ENCODE measurements at places on chromosomes 2 and 18. TPM values are rescaled to one million over a fixed set of nuclear protein-coding genes. Genes with fewer than 3 reads are reported as not detected.

Gene STK36
- 23.3 TPM for polyA plus RNA-seq

Gene PDCD1
- 0.76 TPM for polyA plus RNA-seq

GRCh38 chr2:240437861-240438809, 2.7 kb downstream of the GPC1 start:
- no peak overlapping the region for H3K4me3 ChIP-seq
- no peaks in the 10 kb centered on the region for H3K36me3 ChIP-seq
- peaks cover 19% of the 10 kb centered on the region for H3K27me3 ChIP-seq
- peak; percentile 89 for DNase-seq
- no peak overlapping the region for H3K27ac ChIP-seq
- H3K4me1 ChIP-seq = peaks cover 41% of the 10 kb centered on the region

DNA sequence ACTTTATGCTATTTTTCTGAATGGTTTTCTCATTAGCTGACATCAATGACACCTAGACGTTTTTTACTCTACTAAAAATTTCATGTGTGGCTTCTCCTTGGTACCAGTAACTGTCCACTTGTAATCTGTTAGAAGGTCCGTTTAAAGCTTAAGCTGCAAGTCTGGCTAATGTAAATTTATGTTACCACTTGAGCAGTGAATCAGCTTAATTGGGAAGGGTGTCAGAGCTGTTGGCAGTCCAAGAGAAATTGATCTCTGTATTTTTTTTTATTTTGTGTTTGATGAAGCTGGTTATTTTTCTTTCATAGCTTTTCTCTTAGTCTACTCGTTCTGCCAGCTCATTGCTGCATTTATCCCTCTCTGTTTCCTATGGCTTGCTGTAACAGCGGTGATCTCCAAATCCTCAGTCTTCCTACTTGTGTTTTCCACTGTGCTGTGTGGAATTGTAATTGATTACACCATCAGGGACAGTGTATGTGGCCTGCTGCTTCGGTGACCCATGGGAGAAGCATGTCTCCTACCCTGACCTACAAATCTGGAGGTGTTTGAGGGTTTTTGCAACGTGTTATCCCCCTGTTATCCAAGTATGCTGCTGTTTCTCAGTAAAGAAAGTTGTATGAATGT, 724.2 kb upstream of the REG3G start:
- no peak overlapping the region for H3K27ac ChIP-seq
- H3K36me3 ChIP-seq = no peaks in the 10 kb centered on the region
- no peak for DNase-seq
- H3K4me1 ChIP-seq = no peaks in the 10 kb centered on the region
- no peak overlapping the region for H3K4me3 ChIP-seq
- H3K27me3 ChIP-seq = no peaks in the 10 kb centered on the region

Gene RAB3GAP1
- 15.9 TPM for polyA plus RNA-seq

GRCh38 chr2:46297546-46298271, 502 bp downstream of the EPAS1 start:
- H3K27me3 ChIP-seq = peaks cover 27% of the 10 kb centered on the region
- H3K27ac ChIP-seq = peak overlapping the region; percentile 94
- no peaks in the 10 kb centered on the region for H3K36me3 ChIP-seq

Gene C2orf15
- polyA plus RNA-seq = 3.4 TPM

Gene NLRC4
- 0.30 TPM for polyA plus RNA-seq

Gene GPAT2
- 3.8 TPM for polyA plus RNA-seq

DNA sequence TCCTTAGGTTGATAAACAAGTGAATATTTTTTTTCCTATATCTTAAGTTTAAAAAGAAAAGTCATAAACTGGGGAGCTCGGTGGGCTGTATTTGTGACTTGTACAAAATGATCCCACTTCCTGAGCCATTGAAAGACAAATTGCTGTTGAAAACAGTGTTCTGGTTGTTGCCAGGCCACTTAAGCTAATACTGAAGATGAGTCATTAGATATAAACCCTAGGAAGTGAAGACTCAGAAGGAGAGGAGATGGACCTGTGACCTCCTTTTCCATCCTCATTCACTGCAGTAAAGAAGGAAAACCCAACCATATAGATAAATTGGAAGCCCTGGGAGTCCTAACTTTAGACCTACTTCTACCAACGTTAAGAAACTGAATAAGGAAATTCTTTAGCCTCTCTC, 46.2 kb upstream of the SERPINE2 start:
- no peaks in the 10 kb centered on the region for H3K4me1 ChIP-seq
- H3K4me3 ChIP-seq = no peak overlapping the region
- no peaks in the 10 kb centered on the region for H3K27me3 ChIP-seq
- H3K36me3 ChIP-seq = no peaks in the 10 kb centered on the region
- H3K27ac ChIP-seq = no peak overlapping the region

- no peaks in the 10 kb centered on the region for H3K36me3 ChIP-seq
- H3K27me3 ChIP-seq = no peaks in the 10 kb centered on the region
- H3K27ac ChIP-seq = no peak overlapping the region
- no peaks in the 10 kb centered on the region for H3K4me1 ChIP-seq
- no peak overlapping the region for H3K4me3 ChIP-seq
Observed at GRCh38 chr2:55986700-55987440, 63.3 kb upstream of the EFEMP1 start.

GRCh38 chr2:226943862-226944620, 108.2 kb downstream of the RHBDD1 start:
- H3K4me1 ChIP-seq = no peaks in the 10 kb centered on the region
- no peaks in the 10 kb centered on the region for H3K27me3 ChIP-seq
- H3K4me3 ChIP-seq = no peak overlapping the region
- DNase-seq = no peak
- no peak overlapping the region for H3K27ac ChIP-seq

- no peaks in the 10 kb centered on the region for H3K4me1 ChIP-seq
- no peaks in the 10 kb centered on the region for H3K36me3 ChIP-seq
- H3K27ac ChIP-seq = no peak overlapping the region
- no peak for DNase-seq
- no peak overlapping the region for H3K4me3 ChIP-seq
Observed at GRCh38 chr2:145010635-145011034, 490.7 kb upstream of the ZEB2 start.

Gene C2orf78
- polyA plus RNA-seq = not detected

DNA sequence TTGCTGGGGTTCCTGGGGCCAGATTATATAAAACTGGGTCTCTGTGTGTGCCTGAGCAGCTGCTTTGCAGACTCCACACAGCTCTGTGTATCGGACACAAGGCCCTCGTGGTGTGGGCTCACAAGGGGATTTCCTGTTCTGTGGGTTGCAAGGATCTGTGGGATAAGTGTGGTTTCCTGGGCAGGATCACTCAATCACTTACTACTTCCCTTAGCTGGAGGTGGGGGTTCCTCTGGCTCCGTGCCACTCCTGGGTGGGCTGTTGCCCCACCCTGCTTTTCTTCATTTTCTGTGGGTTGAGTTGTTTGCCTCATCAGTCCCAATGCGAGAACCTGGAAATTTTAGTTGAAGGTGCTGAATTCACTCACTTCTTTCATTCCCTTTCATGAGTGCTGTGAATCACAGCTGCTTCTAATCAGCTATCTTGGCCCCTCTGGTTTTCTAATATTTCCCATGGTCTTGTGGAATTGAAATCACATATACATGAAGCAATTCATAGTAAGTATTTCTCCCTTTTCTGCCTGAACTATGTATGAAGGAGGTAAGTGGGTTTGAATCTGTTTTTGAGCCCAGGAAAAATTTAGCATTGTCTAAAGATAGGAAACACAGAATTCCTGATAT, 196.3 kb downstream of the DCDC2C start:
- no peaks in the 10 kb centered on the region for H3K4me1 ChIP-seq
- no peaks in the 10 kb centered on the region for H3K36me3 ChIP-seq
- DNase-seq = peak; percentile 18
- H3K4me3 ChIP-seq = no peak overlapping the region

Gene ZRANB3
- polyA plus RNA-seq = 1.7 TPM

GRCh38 chr2:232885264-232885961, 15.3 kb downstream of the SNORC start:
- no peaks in the 10 kb centered on the region for H3K27me3 ChIP-seq
- H3K4me3 ChIP-seq = no peak overlapping the region
- no peaks in the 10 kb centered on the region for H3K36me3 ChIP-seq
- DNase-seq = peak; percentile 63
- H3K4me1 ChIP-seq = no peaks in the 10 kb centered on the region

GRCh38 chr2:33069894-33070651, 123.3 kb downstream of the LTBP1 start:
- H3K36me3 ChIP-seq = no peaks in the 10 kb centered on the region
- H3K4me1 ChIP-seq = peaks cover 8% of the 10 kb centered on the region
- H3K27me3 ChIP-seq = no peaks in the 10 kb centered on the region
- DNase-seq = peak; percentile 58

DNA sequence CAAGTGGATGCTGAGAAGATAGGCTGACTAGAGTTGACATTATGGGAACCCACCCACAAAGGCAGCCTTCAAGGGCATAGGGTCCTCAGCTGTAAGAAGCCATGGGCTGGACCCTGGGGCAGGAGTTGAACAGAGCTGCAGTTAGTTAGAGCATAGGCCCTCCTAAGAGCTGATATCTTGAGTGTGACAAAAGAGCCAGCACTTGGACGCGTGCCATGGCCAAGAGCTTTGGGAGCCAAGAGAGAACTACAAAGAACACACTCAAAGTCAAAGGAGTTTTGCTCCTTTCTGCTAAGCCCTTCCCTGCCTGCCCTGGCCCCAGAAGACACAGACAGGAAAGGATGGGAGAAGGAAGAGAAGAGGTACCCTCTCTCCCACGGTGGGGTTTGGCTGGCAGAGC, 29.9 kb upstream of the AGAP1 start:
- DNase-seq = peak; percentile 69
- H3K27me3 ChIP-seq = no peaks in the 10 kb centered on the region
- no peaks in the 10 kb centered on the region for H3K36me3 ChIP-seq
- H3K4me1 ChIP-seq = peaks cover 3% of the 10 kb centered on the region
- no peak overlapping the region for H3K4me3 ChIP-seq

- H3K27me3 ChIP-seq = no peaks in the 10 kb centered on the region
- no peaks in the 10 kb centered on the region for H3K36me3 ChIP-seq
- H3K4me1 ChIP-seq = peaks cover 5% of the 10 kb centered on the region
- no peak for DNase-seq
- no peak overlapping the region for H3K4me3 ChIP-seq
Observed at GRCh38 chr2:11930211-11930761, 183.9 kb downstream of the LPIN1 start.

Gene LIPG
- 2.5 TPM for polyA plus RNA-seq

Gene CDKL4
- not detected for polyA plus RNA-seq

GRCh38 chr18:76102156-76102555, 392.9 kb downstream of the ZNF516 start:
- H3K4me3 ChIP-seq = no peak overlapping the region
- no peaks in the 10 kb centered on the region for H3K4me1 ChIP-seq
- H3K27ac ChIP-seq = no peak overlapping the region
- no peaks in the 10 kb centered on the region for H3K27me3 ChIP-seq
- DNase-seq = no peak
- H3K36me3 ChIP-seq = no peaks in the 10 kb centered on the region

GRCh38 chr2:229419158-229419557, 148.1 kb upstream of the PID1 start:
- no peaks in the 10 kb centered on the region for H3K27me3 ChIP-seq
- peak; percentile 41 for DNase-seq
- peak overlapping the region; percentile 75 for H3K27ac ChIP-seq
- H3K4me3 ChIP-seq = no peak overlapping the region
- peaks cover 15% of the 10 kb centered on the region for H3K4me1 ChIP-seq

DNA sequence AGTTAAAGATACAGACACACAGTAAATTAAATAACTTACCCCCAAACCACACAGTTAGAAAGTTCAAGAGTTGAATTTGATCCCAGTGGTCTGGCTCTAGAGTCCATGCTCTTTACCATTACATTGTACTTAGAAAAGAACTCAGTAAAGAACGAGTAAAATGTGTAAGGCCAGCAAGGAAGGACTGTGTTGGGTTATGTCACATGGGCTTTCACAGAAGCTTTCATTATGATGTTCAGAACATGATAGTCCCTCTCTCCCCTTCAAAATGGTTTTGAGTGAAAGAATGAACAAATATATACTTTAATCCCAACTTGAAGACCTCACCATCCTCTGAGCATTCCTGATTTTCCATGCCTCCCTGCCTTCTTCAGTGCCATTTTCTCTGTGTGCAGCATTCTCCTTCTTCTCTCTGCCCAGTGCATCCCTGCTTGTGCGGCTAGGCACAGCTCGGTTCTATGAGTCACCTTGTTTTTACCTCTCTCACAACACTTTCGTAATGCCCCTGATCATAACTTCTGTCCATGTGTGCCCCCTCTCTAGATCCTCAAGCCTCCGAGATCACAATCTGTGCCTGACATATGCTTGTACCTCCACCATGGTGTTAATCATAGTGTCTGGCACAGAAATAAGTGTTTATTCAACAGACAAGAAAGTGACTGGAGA, 22.0 kb downstream of the RASGRP3 start:
- no peak overlapping the region for H3K27ac ChIP-seq
- H3K27me3 ChIP-seq = no peaks in the 10 kb centered on the region
- H3K36me3 ChIP-seq = no peaks in the 10 kb centered on the region

DNA sequence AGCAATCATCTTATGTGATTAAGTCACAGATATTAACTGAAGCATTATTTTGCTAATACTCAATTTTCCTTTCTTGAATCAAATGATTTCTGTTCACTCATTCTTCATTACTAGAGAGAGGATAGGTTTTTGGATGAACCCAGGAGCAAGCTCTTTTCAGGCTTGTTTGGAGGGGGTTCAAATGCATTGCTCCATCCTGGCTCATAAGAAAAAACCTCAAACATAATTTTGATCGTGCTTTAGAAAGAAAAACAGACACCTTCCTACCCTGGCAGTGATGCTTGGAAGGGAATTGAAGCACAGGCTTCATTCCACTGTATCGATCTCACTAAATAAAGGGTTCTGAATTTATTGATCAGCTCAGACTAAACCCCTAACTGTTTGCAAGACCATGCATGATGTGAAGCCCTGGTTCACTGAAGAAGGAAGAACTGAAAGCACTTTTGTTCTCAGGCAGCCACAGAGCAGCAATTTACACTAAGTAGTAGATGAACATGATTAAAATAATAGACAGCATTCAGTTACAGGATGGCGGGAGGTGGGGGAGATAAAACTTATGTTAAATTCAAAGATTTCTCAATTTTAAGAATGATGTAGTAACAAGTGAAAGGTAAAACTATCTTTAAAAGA, 53.4 kb downstream of the CDH2 start:
- no peak for DNase-seq
- H3K4me3 ChIP-seq = no peak overlapping the region
- no peaks in the 10 kb centered on the region for H3K36me3 ChIP-seq
- no peaks in the 10 kb centered on the region for H3K4me1 ChIP-seq
- no peaks in the 10 kb centered on the region for H3K27me3 ChIP-seq
